ENCODE measurements at places on chromosomes 13 and 19. TPM values are rescaled to one million over a fixed set of nuclear protein-coding genes. Genes with fewer than 3 reads are reported as not detected.

- DNase-seq = peak; percentile 55
Observed at GRCh38 chr13:47188802-47189201, 291.9 kb upstream of the HTR2A start.

DNA sequence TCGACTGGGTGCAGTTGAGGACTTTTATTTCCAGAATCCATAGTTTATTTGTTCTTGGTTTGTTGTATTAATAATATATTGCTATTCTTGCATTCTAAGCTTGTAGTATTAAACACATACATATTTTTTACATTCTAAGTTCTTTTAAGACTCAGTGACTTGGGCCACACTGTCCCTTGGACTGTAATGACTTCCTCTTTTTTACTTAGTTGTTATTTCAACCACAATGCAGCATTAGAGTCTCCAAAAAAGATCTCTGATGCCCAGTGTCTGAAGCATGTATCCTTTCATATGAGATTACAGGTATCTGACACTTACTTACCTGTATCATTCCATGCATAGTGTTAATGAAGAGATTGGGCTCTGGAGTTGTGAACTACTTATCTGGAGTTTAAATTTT, 864.9 kb upstream of the PCDH20 start:
- no peak for DNase-seq

- DNase-seq = peak; percentile 100
Observed at GRCh38 chr19:507286-508203, at the start of gene TPGS1. TPGS1 (plus strand) TSS chr19:507497; CDS start chr19:507507, 10 bp downstream.

DNA sequence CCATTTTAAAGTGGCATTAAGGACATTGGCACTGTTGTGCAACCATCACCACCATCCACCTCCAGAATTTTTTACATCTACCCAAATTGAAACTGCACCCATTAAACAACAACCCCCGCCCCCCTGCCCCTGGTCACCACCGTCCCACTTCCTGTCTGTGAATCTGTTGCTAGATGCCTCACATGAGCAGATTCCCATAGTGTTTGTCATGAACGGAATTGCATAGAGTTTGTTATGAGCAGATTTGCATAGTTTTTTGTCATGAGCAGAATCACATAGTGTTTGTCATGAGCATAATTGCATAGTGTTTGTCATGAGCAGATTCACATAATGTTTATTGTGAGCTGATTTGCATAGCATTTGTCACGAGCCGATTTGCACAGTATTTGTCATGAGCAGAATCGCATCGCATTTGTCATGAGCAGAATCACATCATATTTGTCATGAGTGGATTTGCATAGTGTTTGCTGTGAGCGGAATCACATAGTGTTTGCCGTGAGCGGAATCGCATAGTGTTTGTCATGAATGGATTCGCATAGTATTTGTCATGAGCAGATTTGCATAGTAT, 54.0 kb upstream of the GTF3A start:
- no peak for DNase-seq

GSK3A gene
- 32.5 TPM for total RNA-seq

PTPRH gene
- total RNA-seq = 0.29 TPM

DNA sequence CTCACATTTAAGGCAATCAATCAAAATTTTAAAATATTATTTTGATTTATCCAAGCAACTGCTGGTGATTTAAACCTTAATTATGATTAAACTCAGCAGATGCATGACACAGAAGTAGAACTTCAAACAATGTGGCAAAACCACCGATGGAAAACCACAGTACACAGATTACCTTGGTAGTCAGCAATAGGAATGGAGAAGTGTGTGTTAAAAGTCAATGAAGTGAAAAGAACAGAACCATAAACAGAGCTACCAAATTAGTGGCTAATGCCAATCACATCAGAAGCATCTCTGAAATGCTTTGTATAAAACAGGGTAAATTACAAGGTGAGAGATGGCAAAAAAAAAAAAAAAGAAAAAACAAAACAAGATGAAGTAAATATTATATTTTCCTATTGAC, 31.2 kb downstream of the KATNAL1 start:
- peak; percentile 49 for DNase-seq

GRCh38 chr13:109750221-109750775, 36.1 kb downstream of the IRS2 start:
- DNase-seq = no peak

ZNF534 gene
- not detected for total RNA-seq

- DNase-seq = peak; percentile 45
Observed at GRCh38 chr13:66864627-66865026, 365.5 kb downstream of the PCDH9 start.

ZNF99 gene
- total RNA-seq = under 0.01 TPM

DNA sequence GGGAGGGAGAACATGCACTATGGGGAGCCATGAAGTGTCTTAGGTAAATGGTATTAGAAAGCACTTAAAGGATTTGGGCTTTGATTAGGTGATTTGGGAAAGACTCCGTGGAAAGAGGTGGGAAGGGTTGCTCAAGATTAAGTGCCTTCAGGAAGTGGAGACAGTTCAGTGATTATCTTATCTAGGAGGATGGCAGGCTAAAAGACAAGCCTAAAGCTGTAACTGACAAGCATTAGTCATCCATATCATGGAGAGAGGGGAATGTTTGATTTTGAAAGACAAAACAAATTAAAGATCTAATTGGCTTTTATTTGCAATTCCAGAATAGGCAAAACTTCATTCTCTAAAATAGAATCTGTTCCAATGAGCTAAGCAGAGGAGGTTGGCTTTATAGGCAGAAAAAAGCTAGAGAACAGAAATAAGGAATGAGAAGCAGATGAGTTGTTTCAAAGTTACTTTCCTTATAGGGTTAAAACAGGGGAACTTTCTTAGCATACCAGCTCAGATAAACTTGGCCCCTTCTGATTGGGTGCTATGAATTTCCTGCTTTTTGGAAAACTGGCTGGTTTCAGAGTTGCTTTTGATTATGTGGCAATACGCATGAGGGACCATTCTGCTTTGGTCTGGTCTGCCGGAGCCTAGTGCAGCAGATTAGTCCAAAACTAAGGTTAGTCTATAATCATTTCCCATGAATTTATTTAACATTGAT, 1.8 kb upstream of the DIAPH3 start:
- DNase-seq = no peak

DNA sequence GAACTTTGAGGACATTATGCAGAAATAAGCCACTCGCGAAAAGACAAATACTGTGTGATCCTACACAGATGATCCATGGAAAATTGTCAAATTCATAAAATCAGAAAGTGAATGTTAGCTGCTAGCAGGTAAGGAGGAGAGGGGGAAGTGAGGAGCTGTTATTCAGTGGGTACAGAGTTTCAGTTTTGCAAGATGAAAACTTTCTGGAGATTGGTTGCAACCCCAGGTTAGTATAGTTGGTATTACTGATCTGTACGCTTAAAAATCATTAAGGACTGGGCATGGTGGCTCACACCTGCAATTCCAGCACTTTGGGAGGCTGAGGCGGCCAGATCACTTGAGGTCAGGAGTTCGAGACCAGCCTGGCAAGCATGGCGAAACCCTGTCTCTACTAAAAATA, 17.9 kb downstream of the ZNF101 start:
- DNase-seq = no peak

DNA sequence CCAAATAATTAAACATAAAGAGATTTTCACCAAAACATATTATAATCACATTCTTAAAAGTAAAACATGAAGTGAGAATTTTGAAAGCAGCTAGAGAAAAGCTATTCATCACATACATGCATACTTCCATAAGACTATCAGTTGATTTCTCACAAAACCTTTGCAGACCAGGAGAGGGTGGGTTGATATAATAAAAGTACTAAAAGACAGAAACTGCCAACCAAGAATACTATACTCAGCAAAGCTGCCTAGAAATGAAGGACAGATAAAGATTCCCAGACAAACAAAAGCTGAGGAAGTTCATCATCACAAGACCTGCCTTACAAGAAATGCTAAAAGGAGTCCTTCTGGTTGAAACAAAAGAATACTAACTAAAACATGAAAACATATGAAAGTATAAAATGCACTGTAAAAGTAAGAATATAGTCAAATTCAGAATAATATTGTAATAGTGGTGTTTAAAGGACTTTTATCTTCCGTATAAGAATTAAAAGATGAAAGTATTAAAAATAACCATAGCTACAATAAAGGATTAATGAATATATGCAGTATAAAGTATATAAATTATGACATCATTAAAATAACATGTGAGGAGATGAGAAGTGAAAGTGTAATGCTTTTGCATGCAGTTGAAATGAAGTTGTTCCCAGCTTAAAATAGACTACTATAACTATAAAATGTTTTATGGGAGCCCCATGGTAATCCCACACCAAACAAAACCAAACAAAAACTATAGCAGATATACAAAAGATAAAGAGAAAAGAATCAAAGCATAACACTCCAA, 76.2 kb downstream of the RXFP2 start:
- DNase-seq = no peak

COL4A2 gene
- 67.4 TPM for total RNA-seq

LILRA1 gene
- not detected for total RNA-seq

GRCh38 chr19:48513289-48514122, 1.9 kb upstream of the LMTK3 start:
- DNase-seq = peak; percentile 48

GRCh38 chr13:51926528-51926885, 64.7 kb downstream of the CCDC70 start:
- DNase-seq = no peak

- no peak for DNase-seq
Observed at GRCh38 chr13:20521364-20522115, 4.1 kb downstream of the CRYL1 start.

GRCh38 chr19:54096617-54097106, 3.9 kb downstream of the OSCAR start:
- peak; percentile 66 for DNase-seq

DNA sequence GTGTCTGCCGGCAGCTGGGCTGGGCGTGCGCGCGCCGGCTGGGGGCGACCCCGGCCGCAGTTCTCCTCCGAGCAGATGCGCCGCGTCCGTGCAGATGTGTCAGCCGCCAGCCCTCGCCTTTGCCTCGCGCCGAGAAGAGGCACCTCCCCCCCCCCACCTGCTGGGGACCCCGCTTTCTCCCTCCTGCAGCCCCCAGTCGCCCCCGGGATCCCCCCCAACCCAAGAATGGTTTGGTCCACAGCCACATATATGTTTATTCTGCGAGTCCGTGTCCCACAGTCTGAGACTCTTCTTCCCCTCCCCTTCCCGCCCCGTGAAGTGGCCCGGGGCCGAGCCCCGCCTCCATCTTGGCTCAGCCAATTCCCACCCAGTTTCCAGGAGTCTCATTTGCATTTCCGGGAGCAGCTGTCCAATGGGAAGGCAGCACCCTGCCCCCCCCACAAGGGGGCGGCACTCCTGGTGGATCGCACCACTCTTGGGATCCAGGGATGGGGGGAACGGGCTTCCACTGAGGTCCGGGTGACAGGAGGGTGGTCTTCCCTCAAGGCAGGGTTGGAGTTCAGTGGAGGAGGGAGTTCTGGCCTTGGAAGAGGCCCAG, 8.6 kb downstream of the ISOC2 start:
- DNase-seq = peak; percentile 69

- DNase-seq = no peak
Observed at GRCh38 chr19:12784871-12785430, 6.3 kb upstream of the JUNB start.

FLT1 gene
- total RNA-seq = not detected

DNA sequence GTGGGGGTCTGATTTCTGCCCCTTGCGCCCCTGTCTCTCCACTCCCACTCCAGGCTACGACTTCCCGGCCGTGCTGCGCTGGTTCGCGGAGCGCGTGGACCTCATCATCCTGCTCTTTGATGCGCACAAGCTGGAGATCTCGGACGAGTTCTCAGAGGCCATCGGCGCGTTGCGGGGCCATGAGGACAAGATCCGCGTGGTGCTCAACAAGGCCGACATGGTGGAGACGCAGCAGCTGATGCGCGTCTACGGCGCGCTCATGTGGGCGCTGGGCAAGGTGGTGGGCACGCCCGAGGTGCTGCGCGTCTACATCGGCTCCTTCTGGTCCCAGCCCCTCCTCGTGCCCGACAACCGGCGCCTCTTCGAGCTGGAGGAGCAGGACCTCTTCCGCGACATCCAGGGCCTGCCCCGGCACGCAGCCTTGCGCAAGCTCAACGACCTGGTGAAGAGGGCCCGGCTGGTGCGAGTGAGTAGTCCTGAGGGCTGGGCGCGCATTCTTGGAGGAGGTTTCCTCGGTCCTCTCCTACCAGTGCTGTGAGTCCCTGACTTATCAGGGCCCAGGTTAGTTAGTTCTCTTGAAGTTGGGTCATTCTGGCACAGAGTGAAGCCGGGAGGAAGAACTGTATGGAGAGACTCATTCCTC, 12.7 kb downstream of the EHD2 start:
- DNase-seq = no peak

DNA sequence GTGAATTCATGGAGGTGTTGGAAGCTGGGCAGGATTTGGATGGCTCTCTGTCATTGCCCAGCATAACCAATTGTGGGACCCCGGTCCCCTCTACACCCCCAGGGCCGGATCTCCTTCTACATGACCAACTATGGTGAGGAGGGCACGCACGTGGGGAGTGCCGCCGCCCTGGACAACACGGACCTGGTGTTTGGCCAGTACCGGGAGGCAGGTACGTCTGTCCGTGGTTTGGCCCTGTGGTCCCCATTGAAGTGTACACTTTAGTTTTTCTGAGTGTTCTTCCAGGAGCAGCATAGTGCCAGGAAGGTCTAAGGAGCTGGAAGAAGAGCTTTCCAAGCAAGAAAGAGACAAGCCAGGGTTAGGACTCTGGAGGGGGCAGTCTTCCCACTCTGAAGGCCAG, 13.2 kb downstream of the B3GNT8 start:
- no peak for DNase-seq

DACT3 gene
- total RNA-seq = 1.7 TPM

GRCh38 chr13:44867825-44868224, 121.4 kb downstream of the NUFIP1 start:
- DNase-seq = no peak

- DNase-seq = peak; percentile 89
Observed at GRCh38 chr13:43686557-43686956, 100.2 kb downstream of the ENOX1 start.

DHDH gene
- total RNA-seq = not detected

PNMA8B gene
- total RNA-seq = not detected

GRCh38 chr13:40664350-40665125, 1.9 kb downstream of the FOXO1 start:
- DNase-seq = no peak

IFNL1 gene
- total RNA-seq = not detected

GRCh38 chr13:30346153-30346788, 38.9 kb upstream of the KATNAL1 start:
- no peak for DNase-seq

DNA sequence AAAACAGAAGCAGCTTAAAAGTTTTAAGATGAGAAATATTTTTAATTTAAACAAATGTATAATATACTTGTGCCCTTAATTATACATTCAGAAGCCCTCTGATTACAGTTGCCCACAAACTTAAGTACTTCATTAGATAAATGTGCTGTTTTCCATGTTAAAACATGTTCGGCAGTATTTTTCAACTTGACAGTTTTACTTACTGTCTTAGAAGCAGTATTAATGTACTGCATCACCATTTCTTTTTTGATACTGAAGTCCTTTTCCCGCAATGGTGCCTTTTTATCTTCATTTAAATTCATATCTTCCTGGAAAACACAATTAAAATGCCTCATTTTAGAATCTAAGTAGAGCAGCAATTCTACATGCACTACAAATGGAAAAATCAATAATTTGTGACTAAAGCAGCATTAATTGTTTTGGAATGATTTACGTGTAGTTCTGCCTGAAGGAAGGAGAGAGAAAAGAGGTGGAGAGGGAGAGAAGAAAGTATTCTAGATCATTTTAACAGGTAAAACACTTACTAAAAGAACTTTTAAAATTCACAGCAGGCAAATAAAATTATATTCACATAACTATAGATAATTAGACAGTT, 70.2 kb downstream of the DIAPH3 start:
- no peak for DNase-seq

- peak; percentile 81 for DNase-seq
Observed at GRCh38 chr13:76523740-76524340, 362.4 kb downstream of the KCTD12 start.

Measured in LHCN-M2 (cell line).